ENCODE measurements at places on chromosomes 7 and 10. TPM values are rescaled to one million over a fixed set of nuclear protein-coding genes. Genes with fewer than 3 reads are reported as not detected.

DNA sequence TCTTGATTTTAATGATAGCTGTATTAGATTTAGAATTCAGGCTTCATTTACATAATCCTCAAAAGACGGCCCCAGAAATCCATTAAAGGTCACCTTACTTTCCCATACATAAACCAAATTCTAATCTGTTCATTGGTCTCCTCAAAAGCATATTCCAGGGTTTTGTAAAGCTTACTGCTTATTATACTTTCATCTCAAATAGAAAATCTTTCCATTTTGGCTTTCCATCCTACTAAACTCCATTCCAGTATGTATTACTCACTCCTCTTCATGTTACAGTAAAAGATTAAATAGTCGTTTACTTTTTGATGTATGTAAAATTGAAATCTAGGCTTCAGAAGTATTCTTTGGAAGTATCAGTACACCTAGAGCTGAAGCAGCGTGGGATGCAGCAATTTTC is 143.5 kb upstream of the LRRN3 start:
- DNase-seq = no peak

- DNase-seq = no peak
These were observed 35.2 kb upstream of the NUB1 start for GRCh38 chr7:151306374-151306773.

MSMB gene
- not detected for total RNA-seq

GRCh38 chr7:6305330-6305729 is 32.9 kb upstream of the CYTH3 start:
- no peak for DNase-seq

CHST3 gene
- 23.6 TPM for total RNA-seq

PSD gene
- 1.3 TPM for total RNA-seq

GRCh38 chr10:19154375-19154774 is 105.8 kb downstream of the MALRD1 start:
- no peak for DNase-seq

INMT gene
- total RNA-seq = not detected

DNA sequence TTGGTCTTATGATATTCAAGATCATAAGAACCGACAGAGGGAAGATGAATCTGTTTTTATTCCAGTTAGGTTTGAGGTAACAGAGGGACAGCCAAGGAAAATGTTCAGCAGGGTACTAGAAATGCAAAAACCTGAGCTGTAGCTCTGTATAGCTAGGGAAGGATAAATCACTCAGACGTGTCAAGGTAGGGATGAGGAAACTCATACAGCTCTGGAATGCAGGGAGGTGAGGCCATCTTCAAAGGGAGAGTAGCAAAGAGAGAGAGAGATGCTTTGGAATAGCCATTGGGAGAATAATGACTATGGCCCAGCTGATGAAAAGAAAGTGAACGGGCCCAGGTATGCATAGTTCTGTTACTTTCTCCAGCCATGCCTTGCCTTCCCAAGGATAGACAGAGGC is 77.8 kb downstream of the PAX2 start:
- no peak for DNase-seq

VIPR2 gene
- total RNA-seq = not detected

DNA sequence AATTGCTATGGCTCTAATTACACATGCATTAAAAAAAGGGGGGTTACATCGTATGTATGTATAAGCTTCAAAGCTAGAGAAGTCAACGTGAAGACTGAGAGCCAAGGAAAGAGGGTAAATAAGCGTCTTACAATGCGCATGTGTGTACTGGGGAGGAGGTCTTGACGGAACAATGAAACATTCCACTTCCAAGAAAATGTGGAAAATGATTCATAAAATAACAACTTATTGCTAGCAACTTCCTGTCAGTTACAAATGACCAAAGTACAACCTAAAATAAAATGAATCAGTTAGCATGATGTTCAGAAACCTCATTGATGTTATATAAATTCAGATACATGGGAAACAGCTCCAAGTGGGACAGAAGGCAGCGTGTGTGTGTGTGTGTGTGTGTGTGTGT is 104.1 kb upstream of the RHEB start:
- peak; percentile 61 for DNase-seq

THSD7A gene
- not detected for total RNA-seq

GRCh38 chr7:151382079-151382885 is 27.6 kb downstream of the WDR86 start:
- no peak for DNase-seq

CYCS gene
- 164 TPM for total RNA-seq

DNA sequence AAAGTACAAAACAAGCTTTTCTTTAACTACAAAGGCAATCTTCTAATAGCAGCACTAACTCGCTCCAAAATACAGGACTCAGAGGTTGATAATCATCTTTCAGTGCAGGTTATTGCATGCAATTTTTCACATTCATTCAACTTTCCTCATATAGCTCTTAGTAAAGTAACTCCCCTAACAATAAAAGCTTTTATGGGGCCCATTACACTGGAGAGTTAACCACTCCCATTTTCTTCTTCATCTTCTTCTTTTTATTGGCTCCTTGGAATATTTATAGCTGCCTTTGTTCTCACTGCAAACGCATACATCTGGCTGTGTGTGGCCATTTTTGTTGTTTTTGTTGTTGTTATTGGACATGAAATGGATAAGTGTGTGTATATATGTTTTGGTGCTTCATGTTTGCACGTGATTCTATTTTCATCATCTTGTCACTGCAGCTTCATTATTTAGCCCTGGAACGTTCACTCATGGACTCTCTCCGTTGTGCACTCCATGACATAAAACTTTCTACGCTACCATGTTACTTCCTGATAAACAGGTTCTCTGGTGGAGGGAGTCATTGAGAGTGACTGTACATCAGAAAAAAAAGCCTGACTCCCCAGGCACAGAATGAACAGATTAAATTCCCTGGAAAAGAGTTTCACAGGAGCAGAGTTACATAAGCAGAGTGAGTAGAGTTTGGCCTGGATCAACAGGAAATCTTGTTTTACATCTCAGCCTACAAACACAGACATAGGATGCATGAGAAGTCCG is 236.4 kb upstream of the SP4 start:
- no peak for DNase-seq

- DNase-seq = peak; percentile 4
These were observed 155.9 kb downstream of the SEC23IP start for GRCh38 chr10:120048391-120048790.

DNA sequence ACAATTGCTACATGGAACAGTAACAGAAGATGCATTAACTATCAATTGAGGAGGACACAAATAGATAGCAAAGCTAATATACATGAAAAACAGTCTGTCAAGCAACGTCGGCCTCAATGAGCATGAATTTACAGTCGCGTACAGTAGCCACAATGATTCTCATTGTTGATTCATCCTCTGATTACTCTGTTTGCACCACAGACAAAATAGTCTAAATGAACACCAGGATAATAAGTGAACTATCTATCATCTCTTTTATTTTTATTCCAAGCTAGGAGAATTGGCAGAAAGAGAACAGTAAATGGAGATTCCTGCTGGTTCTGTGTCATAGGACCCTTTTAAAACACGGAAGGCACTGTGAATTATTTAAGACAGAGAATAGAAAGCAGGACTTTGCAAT is 108.5 kb downstream of the EVX1 start:
- no peak for DNase-seq

PTPRE gene
- total RNA-seq = 24.6 TPM

DNA sequence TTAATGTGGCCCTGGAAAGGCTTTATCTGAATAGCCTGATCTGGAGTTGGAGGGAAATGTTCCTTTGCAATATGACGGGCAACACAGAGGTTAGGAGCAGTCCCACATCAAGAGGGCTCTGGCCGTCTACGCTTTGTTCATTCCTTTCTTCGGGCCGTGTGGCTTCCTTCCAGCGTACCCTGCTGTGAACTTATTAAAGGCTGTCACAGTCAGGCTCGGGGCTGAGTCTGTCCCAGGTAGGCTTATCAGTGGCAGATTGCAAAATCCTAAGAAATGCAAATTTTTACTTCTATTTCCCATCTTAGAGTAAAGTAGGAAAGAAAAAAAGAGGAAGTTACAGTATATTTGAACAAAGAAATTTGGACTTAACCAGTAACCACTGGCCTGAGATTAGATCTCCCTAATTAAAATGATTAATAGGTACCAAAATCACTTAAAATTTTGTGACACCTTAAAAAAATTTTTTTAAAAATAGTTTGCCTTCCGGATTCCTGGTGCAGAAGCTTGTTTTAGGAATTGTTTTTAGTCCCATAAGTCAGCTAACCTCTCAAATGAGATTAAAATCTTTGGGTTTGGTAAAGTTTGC is 453.1 kb upstream of the MKI67 start:
- DNase-seq = no peak

DNA sequence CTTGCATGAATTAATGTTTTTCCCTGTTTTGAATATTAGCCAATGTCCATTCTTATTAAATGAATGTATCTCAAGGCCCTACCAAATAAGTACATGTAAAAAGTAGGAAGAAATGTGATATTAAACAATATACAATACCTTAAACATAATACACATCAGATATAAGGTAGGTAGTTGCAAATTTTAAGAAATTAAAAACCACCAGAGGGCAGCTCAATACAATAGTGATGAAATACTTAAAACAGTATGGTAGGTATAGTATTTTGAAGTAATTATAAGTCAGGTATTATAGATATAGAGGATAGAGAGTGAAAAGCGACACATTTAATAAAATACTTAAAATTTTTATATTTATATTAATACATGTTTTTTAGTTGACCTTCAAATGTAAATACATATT is 43.6 kb upstream of the CDK14 start:
- DNase-seq = peak; percentile 15

- DNase-seq = no peak
These were observed 24.9 kb downstream of the PAXIP1 start for GRCh38 chr7:154978017-154978416.

DNA sequence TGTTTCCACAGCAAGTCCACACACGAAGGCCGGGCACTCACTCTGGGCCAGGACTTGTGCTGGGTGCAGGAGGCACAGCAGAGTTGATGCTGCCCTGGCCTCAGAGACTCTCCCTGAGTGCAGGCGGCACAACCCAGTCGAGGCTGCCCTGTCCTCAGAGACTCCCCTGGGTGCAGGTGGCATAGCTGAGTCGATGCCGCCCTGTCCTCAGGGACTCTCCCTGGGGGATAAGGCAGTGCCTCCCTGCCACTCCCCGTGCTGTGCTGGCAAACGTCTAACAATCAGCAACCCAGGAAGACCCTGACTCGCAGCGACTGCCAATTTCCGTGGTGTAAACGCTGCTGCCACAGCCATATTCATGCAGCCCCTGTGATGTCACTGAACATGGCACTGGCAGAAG is 93.1 kb downstream of the PDGFA start:
- DNase-seq = no peak

DNA sequence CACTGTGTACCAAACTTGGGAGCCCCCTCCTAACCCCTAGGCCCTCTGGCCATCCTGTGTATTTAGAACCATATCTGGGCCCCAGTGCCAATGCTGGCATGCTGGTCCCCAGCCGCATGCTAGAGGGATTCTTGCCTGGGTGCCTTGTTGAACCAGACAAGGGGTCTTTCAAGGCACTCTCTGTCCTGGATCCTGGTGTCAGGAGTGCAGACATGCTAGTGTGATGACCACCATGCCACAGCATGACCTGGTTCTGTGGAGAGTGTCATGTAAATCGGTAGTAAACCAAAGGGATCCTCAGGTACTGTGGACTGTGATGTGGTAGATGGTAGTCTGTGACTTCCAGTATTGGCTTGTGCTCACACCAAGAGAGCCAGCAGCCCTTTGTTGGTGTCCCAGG is 222.2 kb upstream of the PODXL start:
- DNase-seq = no peak

DNA sequence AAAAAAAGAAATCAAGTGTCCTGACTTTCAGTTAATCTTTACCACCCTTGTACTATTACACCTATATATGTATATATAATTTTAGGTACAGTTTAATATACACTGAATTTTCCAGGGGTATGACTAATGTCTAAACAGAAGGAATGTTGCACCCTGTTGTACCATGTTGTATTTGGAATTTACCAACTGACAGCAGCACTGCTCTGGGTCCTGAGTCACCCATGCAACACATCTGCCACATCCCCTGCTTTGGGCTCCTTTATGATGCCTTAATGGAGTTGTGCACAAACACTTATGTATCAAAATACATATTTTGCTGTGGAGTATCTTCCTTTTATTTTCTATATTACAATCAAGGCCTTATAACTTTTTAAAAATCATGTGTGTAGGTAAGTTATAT is 21.2 kb downstream of the YAE1 start:
- peak; percentile 12 for DNase-seq

DNA sequence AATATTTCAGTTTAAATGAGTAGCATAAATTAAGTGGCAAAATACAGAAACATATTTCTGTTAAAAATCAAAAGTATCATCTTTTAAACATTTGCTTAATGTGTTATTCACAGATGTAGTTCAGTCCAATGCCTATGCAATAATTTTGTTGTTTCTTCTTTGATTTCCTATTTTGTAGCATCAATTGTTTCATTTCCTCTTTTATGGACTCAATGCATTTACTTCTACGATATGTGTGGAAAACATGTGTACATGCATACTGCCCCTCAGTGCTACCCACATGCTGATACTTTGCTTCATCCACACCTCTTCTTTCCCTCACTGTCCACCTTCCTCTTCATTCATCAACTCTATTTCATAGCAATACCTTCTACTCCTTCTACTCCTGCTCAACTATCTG is 108.1 kb downstream of the PTN start:
- DNase-seq = no peak

FAM24B gene
- total RNA-seq = 7.9 TPM

GRCh38 chr7:91285696-91286355 is 21.6 kb downstream of the FZD1 start:
- no peak for DNase-seq

TMEM184A gene
- 1.5 TPM for total RNA-seq

- peak; percentile 59 for DNase-seq
These were observed 40.3 kb downstream of the YKT6 start for GRCh38 chr7:44240983-44241510.

NPC1L1 gene
- not detected for total RNA-seq

GRCh38 chr10:34223658-34224057 is 591.4 kb downstream of the PARD3 start:
- no peak for DNase-seq

GRCh38 chr10:112000466-112000865 is 183.1 kb downstream of the GPAM start:
- no peak for DNase-seq

- DNase-seq = no peak
These were observed 94.7 kb upstream of the CCDC71L start for GRCh38 chr7:106755641-106756040.

DNA sequence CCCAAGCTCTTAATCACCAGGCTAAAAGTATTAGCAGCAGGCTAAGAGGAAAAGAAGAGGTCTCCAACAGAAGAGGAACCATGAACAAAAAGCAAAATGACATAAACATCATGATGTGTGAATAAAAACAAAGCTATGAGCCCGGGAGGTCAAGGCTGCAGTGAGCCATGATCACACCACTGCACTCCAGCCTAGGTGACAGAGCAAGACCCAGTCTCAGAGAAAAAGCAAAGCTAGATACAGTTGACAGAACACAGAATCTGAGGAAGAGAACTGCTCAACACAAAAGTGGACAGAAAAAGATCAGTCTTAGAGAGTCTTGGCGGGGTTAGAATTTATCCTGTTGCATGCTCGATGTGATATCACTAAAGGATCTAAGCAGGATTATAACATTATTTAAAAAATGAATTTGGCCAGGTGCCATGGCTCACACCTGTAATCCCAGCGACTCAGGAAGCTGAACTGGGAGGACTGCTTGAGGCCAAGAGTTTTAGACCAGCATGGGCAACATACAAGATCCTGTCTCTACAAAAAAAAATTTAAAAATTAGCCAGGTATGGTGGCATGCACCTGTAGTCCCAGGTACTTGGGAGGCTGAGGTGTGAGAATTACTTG is 37.5 kb downstream of the NT5C2 start:
- DNase-seq = no peak

GRCh38 chr10:132411561-132412253 is 14.7 kb downstream of the PWWP2B start:
- no peak for DNase-seq
